DMS79 (cell line): ENCODE measurements at places on chromosomes 2 and 18.

GRCh38 chr2:159226059-159226461 lies 60.4 kb downstream of the WDSUB1 start:
- peak; percentile 97 for DNase-seq

DNA sequence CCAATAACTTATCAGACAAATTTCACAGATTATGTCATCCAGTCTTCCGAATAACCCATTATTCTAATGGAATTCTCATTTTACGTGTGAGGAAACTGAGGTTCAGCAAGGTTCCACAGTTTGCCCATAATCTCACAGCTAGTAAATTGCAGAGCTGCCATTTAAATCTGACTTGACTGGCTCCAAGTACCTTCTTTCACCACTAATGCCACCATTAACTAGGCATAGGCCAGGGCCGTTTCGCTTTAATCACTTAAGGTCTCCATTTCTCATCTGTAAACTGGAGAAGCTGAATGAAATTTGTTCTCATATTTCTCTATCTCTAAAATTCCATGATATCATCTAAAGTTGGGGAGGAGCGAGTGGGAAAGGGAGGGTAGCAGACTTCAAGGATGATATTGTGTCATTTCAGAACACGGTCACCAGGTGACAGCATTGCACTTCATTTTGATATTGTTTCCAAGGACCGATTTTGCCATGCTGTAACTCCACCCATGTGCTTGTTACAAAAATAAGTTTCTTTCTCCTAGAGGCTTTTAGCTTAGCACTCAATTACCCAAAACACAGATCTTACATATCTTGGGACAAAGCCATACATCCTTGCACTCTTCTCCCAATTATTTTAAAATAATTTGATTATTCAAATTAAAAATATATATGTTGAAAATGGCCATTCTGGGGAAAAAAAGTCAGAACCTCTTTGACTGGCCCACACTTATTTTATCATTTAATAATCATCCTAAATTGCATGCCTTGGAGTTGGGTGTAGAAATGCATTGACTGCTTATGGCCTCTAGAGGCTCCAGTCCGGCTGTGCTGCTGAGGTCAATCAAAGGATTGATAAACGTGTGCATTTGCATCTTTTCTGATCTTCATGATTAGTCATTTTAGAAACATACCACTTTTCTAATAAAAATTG lies 123.8 kb downstream of the AKAIN1 start:
- DNase-seq = peak; percentile 28

DNA sequence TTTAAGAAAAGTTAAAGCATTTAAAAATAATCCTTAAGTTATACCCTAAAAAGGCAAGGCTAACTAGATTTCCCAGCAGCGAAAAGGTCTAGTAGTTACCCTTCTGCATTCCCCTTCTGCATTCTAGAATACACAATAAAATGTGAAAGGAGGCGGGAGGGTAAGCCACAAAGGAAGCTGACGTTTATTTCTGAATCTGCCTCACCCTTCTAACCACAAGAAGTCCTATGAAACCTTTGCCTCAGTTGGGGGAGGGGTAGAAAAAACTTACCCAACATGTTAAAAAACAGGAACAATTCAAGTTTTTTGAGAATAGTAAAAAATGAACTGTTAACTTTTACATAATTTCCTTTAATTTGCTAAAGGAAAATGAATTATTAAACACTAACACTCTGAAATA lies 11.3 kb downstream of the STK17B start:
- DNase-seq = no peak

- DNase-seq = no peak
These were observed 4.5 kb downstream of the RBKS start for GRCh38 chr2:27885661-27886060.

- no peak for DNase-seq
These were observed 28.5 kb upstream of the NOSTRIN start for GRCh38 chr2:168773719-168774521.

- DNase-seq = no peak
These were observed 53.5 kb downstream of the SLC4A1AP start for GRCh38 chr2:27717070-27717795.

- DNase-seq = no peak
These were observed 40.6 kb downstream of the ZRANB3 start for GRCh38 chr2:135490376-135490775.

- no peak for DNase-seq
These were observed 97.9 kb downstream of the SCN3A start for GRCh38 chr2:165105926-165106325.

- DNase-seq = no peak
These were observed 87.9 kb upstream of the GCFC2 start for GRCh38 chr2:75798569-75798968.

- DNase-seq = no peak
These were observed 647 bp downstream of the PSME4 start for GRCh38 chr2:53969968-53970723.

GRCh38 chr2:10245021-10245420 lies 57.7 kb upstream of the HPCAL1 start:
- no peak for DNase-seq

DNA sequence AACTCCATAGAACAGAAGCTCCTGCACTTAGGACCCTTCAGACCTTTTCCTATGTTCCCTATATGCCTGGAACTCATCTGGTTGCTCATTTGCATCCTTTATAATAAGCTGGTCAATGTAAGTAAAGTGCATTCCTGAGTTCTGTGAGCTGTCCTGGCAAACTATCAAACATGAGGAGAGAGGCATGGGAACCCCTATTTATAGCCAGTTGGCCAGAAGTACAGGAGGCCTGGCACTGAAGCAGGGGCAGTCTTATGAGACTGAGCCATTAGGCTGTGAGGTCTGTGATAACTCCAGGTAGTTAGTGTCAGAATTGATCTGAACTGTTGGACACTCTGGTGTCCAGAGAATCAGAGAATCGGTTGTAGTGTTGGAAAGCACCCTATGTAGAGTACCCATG lies 88.4 kb downstream of the EHD3 start:
- DNase-seq = no peak

DNA sequence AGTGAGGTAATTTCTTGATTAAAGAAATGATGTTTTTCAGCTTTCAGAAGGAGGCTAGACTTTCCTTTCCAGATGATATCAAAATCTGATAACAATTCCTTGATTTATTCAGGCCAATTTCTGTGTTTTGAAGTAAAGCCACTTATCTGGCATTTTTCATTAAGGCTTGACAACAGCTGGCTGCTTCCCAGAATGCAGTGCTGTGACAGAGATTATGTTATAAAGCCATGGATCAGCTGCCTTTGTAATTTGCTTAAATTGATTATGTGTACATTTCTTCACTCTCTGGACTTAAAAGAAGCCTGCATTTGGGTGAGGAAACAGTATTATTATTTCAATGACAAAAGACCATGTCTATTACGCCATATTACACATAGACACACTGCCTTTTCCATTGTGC lies 136.0 kb downstream of the PLCL1 start:
- no peak for DNase-seq

DNA sequence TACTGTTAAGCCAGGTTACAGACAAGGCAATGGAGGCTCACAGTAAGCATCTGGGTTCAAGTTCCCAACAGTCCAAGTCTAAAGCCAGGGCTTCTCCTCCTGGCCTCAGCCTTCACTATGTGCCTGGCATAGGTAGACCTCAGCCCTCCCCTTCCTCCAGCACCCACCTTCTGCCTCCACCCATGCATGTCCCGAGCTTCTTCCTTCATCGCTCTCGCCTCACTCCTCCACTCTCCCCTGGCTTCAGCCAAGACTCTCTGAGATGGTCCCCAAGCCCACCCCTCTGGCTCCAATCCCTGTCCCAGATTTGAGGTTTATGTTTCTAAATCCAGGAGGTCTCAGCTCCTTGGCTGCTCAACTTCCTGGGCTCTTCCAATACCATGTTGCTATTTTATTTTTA lies 26.9 kb downstream of the CENPA start:
- no peak for DNase-seq

DNA sequence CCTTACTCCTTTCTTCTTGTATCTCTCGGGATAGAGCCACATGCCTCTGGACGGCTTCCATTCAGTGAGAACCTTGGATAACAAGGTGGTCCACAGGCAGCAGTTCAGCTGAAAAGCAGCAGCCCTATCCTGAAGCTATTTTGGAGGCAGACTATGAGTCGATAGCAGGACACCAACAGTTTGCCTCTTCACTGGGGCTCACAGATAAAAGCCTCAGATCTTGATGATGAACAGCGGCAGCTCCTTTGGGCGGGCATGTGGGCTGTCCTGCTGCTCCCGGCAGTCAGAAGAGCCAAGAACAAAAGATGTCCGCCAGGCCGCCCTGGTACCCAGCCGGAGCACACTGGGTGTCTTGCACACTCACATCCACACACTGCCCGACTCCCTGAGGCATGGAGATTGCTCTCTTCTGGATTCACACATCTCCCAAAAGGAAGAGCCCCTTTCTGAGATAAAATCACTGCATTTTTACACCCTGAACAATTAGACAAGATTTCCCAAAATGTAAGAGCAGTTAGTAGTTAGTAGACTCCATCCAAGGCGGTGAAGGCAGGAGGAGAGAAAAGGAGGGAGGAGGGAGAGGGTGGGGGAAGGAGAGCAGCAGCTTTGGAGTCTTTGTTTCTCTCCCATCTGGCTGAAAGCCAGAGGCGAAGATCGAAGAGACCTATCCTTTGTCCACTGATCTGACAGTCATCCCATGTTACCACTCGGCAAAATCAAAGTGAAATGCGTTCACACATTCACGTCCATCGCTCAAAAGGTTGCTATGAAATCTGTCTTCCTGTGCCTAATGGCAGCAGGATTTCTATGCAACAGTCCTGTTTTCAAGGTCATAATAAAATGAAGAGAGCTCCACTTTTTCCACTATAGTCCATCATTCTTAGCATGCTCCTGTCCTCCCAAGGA lies 90.1 kb upstream of the KLF7 start:
- DNase-seq = no peak

DNA sequence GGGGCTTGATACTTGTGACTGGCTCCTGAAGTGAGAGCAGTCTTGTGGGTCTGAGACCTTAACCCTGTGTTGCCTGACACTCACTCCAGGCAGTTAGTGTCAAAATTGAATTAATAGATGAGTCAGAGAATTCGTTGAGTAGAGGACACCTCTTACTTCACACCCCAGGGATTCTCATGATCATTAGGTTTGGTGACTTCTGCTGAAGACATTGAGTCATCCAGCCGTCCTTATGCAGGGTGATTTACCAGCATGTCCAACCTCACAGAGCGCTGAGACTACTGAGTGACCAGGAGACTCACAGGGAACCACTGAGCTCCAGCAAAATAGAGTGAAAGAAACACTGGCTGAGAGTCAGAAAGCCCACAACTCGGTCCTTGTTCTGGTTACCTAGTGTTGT lies 36.0 kb upstream of the EVA1A start:
- no peak for DNase-seq

- DNase-seq = no peak
These were observed 80.3 kb downstream of the THNSL2 start for GRCh38 chr2:88250404-88250803.

DNA sequence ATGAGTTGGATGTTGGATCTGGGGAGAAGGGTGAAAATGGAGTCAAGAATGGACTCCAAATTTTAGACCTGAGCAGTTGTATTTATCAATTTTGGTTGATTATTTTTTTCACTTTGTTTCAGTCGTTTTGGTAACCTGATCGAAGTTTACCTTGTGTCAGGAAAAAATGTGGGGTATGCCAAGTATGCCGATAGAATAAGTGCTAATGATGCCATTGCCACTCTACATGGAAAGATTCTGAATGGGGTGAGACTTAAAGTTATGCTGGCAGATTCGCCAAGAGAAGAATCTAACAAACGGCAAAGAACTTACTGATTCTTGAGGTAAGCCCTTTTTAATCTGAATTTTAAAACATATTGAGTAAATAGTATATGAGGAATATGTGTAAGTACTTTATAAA lies 13.6 kb downstream of the RBM45 start:
- no peak for DNase-seq

DNA sequence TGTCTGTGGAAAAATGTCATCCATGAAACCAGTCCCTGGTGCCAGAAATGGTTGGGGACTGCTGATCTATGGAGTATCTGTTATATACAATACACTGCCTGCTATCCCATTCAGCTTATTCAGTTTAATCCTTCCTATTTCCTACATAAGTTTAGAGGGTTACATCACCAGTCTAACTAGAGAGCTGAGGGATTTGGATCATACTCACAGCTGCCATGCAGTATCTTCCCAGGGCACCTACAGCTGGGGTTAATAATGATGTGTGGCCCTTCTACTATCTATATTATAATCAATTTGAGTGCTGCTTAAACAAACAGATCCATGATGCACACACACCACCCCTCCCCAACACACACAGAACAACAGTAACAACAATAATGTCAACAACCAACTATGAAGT lies 524.0 kb downstream of the LRRTM4 start:
- DNase-seq = no peak

DNA sequence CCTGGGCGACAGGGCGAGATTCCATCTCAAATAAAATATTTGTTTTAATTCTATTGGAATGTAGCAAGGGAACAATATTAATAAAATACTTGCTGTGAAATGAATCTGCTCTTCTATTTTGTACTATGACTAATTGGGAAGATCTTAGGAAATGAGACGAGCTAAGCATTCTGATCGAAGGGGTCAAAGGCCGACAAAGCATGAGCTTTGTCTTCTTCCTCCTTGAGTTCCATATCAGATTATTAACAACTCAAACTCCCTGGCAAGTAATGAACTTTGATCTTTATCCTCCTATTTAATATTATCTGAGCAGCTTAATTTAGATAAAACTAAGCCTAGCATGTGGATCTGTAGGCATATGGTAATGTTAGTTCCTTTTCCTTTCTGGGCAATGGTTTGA lies 15.5 kb downstream of the GEMIN6 start:
- no peak for DNase-seq

DNA sequence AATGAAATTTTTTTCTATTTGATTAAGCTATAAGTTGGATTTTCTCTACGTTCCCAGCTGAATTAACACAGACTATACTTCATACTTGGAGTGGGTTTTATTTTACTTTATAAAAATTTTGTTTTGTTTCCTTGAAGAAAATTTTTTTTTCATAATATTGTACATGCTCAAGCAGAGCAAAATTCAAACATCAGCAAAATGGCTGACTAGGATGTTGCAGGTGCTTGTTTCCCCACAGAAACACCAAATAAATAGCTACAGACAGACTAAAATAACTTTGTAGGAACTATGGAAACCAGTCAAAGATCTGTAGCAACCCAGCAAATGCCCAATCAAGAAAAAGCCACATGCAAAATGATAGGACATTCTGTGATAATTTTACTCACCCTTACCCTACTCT lies 82.3 kb downstream of the CCDC138 start:
- DNase-seq = no peak

- no peak for DNase-seq
These were observed 35.2 kb downstream of the ZNF516 start for GRCh38 chr18:76459687-76460350.
